Calu3 (cell line): ENCODE measurements at places on chromosomes 5 and 9. TPM values are rescaled to one million over a fixed set of nuclear protein-coding genes. Genes with fewer than 3 reads are reported as not detected.

PCSK5 gene
- total RNA-seq = 38.4 and 46.6 TPM in 2 replicates

PCDHB8 gene
- 0.21 and 0.61 TPM in 2 replicates for total RNA-seq

ZDHHC11B gene
- total RNA-seq = 2.2 and 3.0 TPM in 2 replicates

BRINP1 gene
- not detected in 2 replicates for total RNA-seq

DNA sequence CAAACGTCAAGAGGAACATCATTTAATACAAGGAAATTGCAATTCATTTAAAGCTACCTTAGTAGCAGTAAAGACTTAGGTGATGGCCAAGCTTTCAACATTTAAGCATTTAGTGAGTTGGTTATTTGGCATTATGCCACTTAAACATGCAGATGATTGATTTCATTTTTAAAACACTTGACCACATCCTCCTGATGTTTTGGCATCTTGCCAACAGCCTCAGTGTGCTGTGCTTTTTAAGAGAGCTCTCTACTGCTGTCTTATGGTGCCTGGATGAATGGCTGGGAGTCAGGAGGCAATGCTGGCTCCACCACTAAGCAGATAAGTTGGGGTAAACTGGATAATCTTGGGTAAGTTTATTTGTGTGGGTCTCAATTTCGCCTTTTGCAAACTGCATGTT lies 364.5 kb downstream of the MAN2A1 start:
- no peak overlapping the region for H3K27ac ChIP-seq
- no peaks in the 10 kb centered on the region for H3K36me3 ChIP-seq
- H3K4me3 ChIP-seq = no peak overlapping the region
- no peaks in the 10 kb centered on the region for H3K4me1 ChIP-seq

DNA sequence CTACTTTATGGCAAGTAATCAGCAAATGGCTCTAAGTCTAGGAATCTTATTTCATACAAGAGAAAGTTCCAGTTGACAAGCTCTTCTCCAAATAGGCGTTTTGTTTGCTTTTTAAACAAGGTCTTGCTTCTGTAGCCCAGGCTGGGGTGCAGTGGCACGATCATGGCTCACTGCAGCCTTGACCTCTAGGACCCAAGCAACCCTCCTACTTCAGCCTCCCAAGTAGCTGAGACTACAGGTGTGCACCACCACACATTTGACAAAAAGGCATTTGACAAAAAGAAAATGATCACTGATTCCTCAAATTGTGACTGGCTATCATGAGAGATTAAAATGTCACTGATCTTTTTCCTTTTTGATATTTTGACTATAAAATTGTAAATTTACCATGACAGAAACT lies 31.8 kb downstream of the NR6A1 start:
- no peak overlapping the region for H3K27ac ChIP-seq
- no peak overlapping the region for H3K4me3 ChIP-seq
- DNase-seq = no peak

DNA sequence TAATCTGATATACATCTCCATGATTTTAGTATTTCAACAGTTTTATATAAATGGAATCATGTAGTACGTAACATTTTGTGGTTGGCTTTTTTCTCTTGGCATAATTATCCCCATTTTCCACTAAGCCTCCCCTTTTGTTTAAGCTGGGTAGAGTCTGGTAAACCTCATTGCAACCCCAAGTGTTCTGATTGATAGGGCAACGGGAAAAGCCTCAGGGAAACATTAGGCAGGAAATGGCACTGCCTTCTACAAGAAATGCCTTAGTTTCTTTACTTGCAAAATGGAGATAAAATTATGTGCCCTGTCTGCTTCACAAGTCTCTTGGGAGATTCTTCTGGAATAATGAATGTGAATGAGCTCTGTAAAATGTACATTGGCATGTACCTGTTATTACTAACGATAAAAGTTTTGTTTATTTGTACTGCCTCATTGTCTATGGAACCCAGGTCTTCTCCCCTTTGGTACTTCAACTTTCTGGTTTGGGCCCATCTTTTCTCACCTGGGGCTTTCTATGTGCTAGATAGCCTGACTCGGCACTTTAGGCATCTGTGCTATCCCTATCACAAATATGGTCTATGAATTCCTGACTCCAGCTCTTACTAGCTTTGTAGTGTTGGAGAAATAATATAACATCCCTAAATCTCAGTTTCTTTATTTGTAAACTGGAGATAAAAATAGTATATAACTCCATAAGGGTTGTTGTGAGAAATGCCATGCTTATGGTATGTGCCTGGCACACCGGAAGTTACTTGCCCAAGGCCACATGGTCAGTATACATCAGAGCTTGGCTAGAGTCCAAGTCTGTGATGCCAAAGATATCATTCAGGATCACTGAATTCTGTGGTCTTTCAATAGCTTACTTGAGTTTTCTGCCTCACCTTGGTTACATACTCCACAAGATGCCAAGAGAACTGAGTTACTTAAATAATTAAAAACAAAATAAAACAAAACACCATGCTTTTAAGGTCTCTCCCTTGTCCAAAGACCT lies 48.2 kb upstream of the ZNF169 start:
- DNase-seq = no peak
- peaks cover 8% of the 10 kb centered on the region for H3K4me1 ChIP-seq
- H3K27me3 ChIP-seq = peaks cover 13% of the 10 kb centered on the region
- no peak overlapping the region for H3K4me3 ChIP-seq
- H3K27ac ChIP-seq = no peak overlapping the region

- no peak overlapping the region for H3K4me3 ChIP-seq
- H3K36me3 ChIP-seq = peaks cover 36% of the 10 kb centered on the region
- no peak for DNase-seq
- no peak overlapping the region for H3K27ac ChIP-seq
- peaks cover 30% of the 10 kb centered on the region for H3K4me1 ChIP-seq
- H3K27me3 ChIP-seq = no peaks in the 10 kb centered on the region
Measured at GRCh38 chr5:131268758-131269370, 5.0 kb downstream of the CDC42SE2 start.

- no peaks in the 10 kb centered on the region for H3K36me3 ChIP-seq
- DNase-seq = no peak
- H3K4me3 ChIP-seq = no peak overlapping the region
- H3K4me1 ChIP-seq = no peaks in the 10 kb centered on the region
- H3K27ac ChIP-seq = no peak overlapping the region
Measured at GRCh38 chr9:37746448-37747270, 6.9 kb upstream of the TRMT10B start.

ADAMTSL2 gene
- total RNA-seq = 0.14 TPM in 1 of 2 replicates, not detected in the other

KCNMB1 gene
- total RNA-seq = not detected in 2 replicates

ANKRD20A1 gene
- 0.69 and 3.0 TPM in 2 replicates for total RNA-seq

SPATA31C1 gene
- total RNA-seq = not detected in 2 replicates

DNA sequence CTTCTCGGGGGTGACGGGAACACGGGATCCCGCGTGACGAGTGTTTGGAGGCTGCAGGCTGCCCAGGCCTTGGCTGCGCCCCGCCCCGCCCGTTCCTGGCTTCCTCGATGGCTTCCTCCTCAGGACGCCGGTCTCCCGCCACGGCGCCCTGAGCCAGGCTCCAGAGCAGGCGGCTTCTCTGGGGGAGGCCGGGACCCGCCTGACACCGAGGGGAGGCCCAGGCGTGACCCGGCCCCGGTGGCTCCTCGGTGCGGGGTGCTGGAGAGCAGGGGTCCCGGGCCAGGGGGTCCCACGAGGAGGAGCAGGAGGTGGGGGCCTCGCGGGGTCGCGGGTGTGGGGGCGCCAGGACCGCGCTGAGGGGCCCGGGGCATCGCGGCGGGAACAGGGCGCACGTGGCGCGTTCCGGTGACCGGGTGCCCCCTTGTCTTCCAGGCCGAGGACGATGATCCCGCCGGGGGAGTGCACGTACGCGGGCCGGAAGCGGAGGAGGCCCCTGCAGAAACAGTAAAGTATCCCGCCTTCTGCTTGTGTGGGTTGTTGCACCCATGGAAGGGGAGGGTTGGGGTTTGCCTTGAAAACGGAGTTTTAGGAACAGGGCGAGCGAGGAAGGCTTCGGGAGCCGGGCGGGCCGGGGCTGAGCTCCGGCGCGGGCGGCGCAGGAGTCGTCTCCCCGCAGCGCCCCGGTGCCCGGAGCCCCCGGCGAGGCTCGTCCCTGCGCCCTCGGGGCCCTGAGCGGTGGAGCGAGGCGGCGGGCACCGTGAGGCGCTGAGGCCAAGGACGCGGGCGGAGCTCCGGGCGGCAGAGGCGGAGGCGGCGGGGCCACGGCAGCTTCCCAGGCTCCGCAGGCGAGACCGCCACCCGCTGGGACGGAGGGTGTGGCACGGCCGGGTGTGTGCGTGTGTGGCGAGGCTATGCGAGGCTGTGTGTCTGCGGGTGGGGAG lies 22.2 kb downstream of the AHRR start:
- DNase-seq = peak; percentile 54
- peaks cover 21% of the 10 kb centered on the region for H3K27me3 ChIP-seq
- no peak overlapping the region for H3K27ac ChIP-seq

DNA sequence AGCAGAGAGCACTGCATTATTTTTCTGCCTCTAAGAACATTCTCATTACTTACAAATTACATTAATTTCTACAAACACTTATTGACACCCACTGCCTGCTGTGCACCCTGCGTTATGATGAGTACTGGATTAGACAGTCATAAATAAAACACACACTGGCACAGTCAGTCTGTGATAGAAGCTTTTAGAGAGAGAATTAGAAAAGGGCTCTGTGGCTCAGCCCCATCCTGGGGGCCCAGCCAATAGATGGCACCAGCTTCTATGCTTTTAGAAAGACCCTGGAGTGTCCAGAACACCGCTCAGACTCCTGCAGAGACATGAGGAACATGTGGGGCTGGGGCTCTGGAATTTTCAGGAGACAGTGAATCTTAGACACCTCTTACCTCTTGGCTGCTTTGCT lies 61.0 kb upstream of the RAPGEF1 start:
- no peaks in the 10 kb centered on the region for H3K36me3 ChIP-seq
- H3K27ac ChIP-seq = no peak overlapping the region
- H3K27me3 ChIP-seq = peaks cover 100% of the 10 kb centered on the region
- no peak overlapping the region for H3K4me3 ChIP-seq
- DNase-seq = no peak

PCDH1 gene
- total RNA-seq = 146 and 167 TPM in 2 replicates

GRCh38 chr5:14439087-14439871 lies 142.3 kb upstream of the OTULINL start:
- no peaks in the 10 kb centered on the region for H3K27me3 ChIP-seq
- peaks cover 14% of the 10 kb centered on the region for H3K36me3 ChIP-seq
- DNase-seq = no peak
- peaks cover 9% of the 10 kb centered on the region for H3K4me1 ChIP-seq

TYRP1 gene
- not detected in 2 replicates for total RNA-seq

- no peak overlapping the region for H3K27ac ChIP-seq
- H3K4me3 ChIP-seq = no peak overlapping the region
- no peaks in the 10 kb centered on the region for H3K27me3 ChIP-seq
- H3K4me1 ChIP-seq = peaks cover 15% of the 10 kb centered on the region
- no peak for DNase-seq
- H3K36me3 ChIP-seq = no peaks in the 10 kb centered on the region
Measured at GRCh38 chr5:139186261-139186660, 11.9 kb downstream of the SIL1 start.

WDR38 gene
- total RNA-seq = not detected in 2 replicates

CORO2A gene
- 24.3 and 30.6 TPM in 2 replicates for total RNA-seq

- H3K27me3 ChIP-seq = no peaks in the 10 kb centered on the region
Measured at GRCh38 chr9:69798744-69799143, 21.9 kb upstream of the CFAP95 start.

ORM1 gene
- total RNA-seq = not detected in 2 replicates

DNA sequence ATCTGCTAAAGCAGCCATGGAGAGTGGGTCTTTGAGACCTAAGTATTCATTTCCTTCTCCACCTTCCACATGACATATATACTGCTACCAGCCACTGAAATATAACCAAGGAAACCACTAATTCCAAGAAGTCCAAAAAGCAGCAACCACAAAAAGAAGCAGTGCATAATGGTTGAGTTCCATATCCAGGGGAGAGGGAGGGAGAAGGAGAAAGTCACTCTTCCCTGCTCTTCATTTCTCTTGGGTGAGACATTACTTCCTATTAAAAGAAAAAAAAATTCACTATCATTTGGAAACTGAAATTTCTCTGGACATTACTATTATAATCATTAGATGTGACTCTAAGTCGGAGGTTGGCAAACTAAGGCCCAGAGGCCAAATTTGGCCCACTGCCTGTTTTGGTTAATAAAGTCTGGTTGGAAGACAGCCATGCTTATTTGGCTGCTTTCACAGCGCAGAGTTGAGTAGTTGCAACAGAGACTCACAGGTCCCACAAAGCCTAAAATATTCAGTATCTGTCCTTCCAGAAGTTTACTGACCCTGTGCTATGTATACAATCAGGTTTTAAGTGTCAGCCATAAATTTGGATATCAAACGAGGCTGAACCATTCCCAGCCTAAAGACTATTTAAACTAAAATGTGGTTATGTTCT lies 168.6 kb downstream of the MPDZ start:
- DNase-seq = no peak
- no peaks in the 10 kb centered on the region for H3K36me3 ChIP-seq
- no peaks in the 10 kb centered on the region for H3K4me1 ChIP-seq
- H3K27ac ChIP-seq = no peak overlapping the region
- no peaks in the 10 kb centered on the region for H3K27me3 ChIP-seq

GRCh38 chr5:94217745-94218144 lies 400.7 kb downstream of the KIAA0825 start:
- DNase-seq = no peak
- no peaks in the 10 kb centered on the region for H3K27me3 ChIP-seq
- H3K4me3 ChIP-seq = no peak overlapping the region
- H3K27ac ChIP-seq = no peak overlapping the region
- H3K4me1 ChIP-seq = peaks cover 9% of the 10 kb centered on the region

DNA sequence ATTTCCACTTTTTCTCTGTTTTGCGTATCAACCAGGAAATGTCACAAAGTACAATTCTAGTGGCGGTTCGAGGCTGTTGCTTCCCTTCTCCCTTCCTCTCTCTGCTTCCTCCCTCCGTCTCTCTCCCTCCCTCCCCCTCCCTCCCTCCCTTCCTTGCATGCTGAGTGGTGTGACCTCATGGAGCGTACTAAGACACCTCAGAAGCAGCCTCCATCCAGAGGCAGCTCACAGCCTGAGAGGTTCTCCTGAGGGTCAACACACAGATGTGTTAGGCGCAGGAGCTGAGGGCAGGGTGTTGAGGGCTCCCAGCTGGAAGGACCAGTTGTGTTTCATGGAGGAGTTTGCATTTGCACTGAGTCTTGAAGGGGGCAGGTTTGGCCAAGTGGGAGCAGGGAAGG lies 57.7 kb downstream of the COL5A1 start:
- H3K4me3 ChIP-seq = no peak overlapping the region
- no peak overlapping the region for H3K27ac ChIP-seq
- H3K4me1 ChIP-seq = no peaks in the 10 kb centered on the region
- no peaks in the 10 kb centered on the region for H3K27me3 ChIP-seq
- H3K36me3 ChIP-seq = no peaks in the 10 kb centered on the region
